ENCODE measurements at places on chromosomes 7 and 10.

GRCh38 chr7:138208142-138208570 is 131.9 kb downstream of the AKR1D1 start:
- no peak for DNase-seq

DNA sequence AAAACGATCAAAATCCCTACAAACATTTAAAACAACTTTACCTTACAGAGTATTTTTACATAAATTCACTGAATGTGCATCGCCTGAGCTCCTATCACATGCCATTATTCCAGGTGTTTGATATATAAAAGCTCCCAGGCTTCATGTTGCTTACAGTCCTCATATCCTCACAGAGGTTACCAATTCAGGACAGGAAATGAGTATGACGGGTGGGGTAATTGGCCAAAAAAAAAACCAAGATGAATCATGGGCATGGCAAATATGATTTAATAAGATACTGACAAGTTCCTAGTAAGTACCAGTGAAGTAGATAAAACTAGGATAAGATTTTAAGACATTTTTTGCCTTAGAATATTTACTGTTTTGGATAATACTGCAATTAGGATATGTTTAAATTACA is 135.8 kb downstream of the KMT2E start:
- no peak for DNase-seq

- DNase-seq = no peak
Measured at GRCh38 chr7:99365318-99366141, 9.0 kb upstream of the ARPC1B start.

DNA sequence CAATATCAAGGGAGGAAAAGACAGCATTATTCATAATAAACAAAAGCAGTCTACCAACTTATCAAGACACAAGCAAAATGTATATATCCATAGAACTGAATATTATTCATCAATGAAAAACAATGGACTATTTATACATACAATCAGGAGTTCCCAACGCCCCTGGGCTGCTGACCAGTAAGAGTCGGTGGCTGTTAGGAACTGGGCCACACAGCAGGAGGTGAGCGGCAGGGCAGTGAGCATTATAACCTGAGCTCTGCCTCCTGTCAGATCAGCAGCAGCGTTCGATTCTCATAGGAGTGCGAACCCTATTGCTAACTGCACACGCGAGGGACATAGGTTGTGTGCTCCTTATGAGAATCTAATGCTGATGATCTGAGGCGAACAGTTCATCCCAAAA is 71.7 kb upstream of the GPR22 start:
- DNase-seq = no peak

GRCh38 chr10:90975096-90975495 is 54.2 kb upstream of the ANKRD1 start:
- no peak for DNase-seq

GRCh38 chr10:89523274-89523673 is 12.1 kb downstream of the SLC16A12 start:
- DNase-seq = no peak

DNA sequence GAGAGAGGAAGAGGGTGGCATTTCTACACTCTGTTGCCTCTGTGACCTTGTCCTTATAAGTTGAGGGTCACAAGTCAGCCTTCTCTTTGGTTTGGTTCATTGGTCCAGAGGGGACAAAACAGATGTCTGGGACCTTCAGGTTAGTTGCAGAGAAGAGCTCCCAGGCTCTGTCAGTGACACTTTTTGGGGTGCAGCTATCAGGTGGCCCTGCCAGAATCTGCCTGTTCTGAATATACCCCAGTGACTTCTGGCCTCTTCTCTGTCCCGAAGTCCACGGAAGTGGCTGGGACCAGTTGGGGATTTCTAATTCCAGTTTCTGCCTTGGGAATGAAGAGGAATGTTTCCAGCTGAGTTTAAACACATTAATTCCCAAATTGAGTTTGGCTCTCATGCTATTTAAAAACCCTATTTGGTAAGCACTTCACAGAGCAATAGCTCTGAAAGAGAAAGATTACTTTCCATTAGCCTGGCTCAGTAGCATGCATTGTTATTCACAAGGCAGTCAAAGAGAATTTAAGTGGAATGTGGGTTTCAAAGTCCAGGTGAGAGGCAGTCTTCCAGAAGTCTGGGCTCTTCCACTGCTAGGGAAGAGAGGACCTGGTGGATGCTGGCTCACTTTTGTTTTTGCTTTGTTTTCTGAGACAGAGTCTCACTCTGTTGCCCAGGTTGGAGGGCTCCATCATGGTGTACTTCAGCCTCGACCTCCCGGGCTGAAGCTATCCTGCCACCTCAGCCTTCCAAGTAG is 237.8 kb upstream of the GALNT17 start:
- no peak for DNase-seq

- DNase-seq = no peak
Measured at GRCh38 chr7:26688388-26688787, 176.0 kb downstream of the SKAP2 start.

GRCh38 chr10:17075533-17076359 is 53.9 kb downstream of the CUBN start:
- no peak for DNase-seq

- no peak for DNase-seq
Measured at GRCh38 chr10:15123749-15124184, 26.6 kb downstream of the RPP38 start.

DNA sequence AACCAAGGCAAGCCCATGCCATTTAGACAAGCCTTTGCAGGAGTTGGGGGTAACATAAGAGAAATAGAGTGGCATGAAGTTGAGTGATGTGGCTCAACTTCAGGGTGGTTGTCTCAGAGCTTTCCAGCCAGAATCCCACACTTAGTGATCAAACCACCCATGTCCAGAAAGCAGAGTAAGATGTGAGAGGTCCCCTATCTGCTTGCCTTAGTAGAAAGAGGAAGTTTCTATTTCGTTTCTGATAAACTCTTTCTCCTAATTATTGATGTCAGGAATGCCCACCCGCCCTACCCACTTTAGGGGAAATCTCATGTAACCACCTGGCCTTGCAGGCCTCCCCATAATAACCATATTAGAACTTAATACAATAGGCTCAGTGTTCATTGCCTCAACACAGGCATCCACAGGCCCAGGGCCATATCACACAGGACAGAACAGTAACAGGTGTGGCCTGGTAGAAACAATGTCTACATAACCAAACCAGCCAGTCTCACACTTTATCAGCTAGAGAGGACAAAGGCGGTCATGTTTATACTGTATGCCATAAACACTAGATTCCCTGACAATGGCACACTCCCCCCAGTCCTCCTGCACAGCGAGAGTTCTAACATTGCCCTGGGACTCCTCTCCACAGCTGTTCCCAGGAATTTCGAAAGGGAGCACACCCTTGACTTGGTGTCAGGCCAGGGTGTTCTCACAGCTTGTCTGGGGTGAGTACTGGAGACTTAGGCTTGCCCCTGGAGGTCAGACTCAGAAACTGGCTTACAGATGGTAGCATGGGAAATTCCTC is 364.4 kb downstream of the CXCL12 start:
- no peak for DNase-seq

- no peak for DNase-seq
Measured at GRCh38 chr7:157500171-157500960, 163.6 kb downstream of the DNAJB6 start.

GRCh38 chr7:117153016-117153545 is 169.8 kb downstream of the WNT2 start:
- no peak for DNase-seq
